ENCODE measurements at places on chromosomes 5 and 9.

- DNase-seq: peak; percentile 49
These were observed 97.5 kb downstream of the COL5A1 start for GRCh38 chr9:134738869-134739659.

- no peak for DNase-seq
These were observed 293.7 kb downstream of the KIF4B start for GRCh38 chr5:155307229-155307628.

GRCh38 chr5:33762859-33763258 is 128.9 kb downstream of the ADAMTS12 start:
- DNase-seq: no peak

DNA sequence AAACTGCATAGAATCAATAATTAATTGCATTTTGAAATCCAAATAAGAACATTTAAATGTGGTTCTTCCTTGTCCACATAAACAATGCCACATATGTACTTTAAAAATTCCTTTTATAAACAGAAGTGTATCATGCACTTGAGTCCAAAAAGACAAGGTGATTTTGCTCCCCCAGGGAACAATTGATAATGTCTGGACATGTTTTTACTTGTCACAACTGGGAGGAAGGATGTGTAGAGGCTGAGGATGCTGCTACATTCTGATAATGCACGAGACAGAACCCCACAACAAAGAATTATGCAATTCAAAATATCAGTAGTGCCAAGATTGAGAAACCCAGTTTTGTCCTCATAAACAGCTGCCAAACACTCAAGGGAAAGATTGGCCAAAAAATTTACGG is 181.1 kb upstream of the ISL1 start:
- no peak for DNase-seq

DNA sequence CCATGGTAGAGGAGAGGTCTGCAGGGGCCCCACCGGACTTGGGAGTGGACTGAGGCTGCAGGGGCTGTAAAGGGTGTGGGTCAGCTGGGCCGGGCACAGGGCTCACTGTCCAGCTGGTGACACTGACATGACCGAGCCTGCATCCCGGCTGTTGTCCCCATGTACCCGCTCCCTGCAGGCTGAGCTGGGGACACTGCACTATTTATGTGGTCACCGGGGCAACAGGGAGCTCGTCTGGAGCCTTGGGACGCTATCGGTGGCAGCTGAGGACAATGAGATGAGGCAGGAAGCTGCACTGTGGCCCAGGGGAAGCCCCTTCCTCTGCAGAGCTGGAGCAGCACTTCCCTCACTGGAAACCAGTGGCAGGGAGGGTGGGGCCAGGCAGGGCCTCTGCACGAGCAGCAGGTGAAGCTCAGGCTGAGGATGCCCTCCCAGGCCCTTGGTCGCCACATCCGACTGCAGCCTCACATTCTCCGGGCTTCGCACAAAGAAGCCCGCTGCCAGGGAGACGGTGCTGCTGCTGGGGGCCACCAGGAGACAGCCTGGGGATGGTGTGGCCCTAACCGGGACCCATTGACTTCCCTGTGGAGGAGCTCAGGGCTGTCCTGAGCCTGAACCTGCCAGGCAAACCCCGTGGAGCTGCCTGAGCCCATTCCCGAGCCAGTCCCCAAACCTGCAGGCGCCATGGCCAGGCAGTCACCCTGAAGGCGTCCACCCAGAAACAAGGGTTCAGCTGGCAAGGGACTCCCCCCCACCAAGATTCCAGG is 26.4 kb downstream of the ZDHHC11B start:
- DNase-seq: peak; percentile 26

All from activated T-cell treated with anti-CD3 and anti-CD28 coated beads, Interleukin-2, amount 50 U/mL, for 1 hour (primary cell).